ENCODE measurements at places on chromosomes 2 and 18.

DNA sequence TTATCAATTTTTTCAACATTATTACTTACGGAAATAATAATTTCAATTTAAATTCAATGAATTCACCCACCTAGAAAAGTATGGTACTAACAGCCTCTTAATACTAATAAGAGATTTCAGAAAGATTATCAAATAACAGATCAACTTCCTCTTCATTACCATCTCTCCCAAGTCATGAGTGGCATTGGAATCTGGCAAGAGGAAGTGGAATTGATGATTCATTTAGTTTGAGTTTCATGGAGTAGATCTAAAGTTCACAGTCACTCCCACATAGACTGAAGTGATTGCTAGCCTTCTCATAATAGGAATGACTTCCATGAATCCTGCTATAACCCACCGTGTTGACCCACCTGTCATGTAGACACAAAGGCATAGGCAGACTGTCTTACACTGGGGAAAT lies 77.7 kb upstream of the WDR75 start:
- no peak for DNase-seq

DNA sequence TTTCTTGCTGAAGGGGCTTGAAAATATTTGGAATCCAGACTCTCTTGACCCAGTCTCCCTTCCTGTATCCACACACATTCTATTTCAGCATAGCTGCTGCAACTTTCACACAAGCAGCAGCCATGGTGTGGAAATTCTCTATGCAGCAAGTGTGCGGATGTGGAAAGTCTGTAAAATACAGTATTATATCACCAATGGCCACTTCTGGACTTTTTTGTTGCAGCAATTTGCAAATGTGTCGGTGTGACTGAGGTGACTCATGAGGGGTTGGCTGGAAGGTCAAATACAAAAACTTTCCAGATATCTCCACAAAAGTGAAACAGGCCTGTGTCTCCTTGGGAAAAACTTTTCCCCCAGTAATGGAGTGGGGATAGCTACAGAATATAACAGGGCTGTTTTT lies 299.3 kb upstream of the GYPC start:
- DNase-seq: no peak

DNA sequence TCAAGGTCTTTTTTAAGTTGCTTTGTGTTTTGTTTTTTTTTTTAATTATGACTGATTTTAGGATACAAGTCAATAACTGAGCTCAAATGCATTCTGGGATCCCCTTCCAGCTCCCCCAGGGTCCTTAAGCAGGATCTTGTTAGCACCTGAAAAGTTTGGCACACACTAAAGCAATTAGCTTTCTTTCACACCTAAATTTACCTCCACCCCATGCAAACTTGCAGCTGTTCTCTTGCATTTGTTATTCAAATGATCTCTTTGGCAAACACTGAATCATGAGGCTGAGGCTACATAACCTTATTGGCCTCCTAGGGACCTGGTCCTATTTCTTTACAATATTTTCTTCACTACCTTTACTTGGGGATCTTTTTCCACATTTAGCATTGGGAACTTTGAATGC lies 2026.1 kb upstream of the CELF4 start:
- DNase-seq: no peak

DNA sequence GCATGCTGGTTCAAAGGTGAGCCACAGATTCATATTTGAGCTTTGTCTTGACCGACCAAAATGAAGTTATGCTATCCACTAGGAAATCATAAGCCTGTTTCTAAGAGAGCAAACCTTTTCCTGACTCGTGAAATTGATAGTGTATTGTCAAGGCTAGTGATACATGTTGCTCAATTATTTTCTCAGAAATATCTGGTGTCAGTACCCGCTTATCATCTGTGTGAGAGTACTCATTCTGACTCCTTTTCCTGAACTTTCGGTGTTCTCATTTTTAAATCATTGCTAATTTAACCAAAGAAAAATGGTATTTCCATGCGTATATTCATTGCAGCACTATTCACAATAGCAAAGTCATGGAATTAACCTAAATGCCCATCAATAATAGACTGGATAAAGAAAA lies 56.2 kb downstream of the SGPP2 start:
- no peak for DNase-seq

DNA sequence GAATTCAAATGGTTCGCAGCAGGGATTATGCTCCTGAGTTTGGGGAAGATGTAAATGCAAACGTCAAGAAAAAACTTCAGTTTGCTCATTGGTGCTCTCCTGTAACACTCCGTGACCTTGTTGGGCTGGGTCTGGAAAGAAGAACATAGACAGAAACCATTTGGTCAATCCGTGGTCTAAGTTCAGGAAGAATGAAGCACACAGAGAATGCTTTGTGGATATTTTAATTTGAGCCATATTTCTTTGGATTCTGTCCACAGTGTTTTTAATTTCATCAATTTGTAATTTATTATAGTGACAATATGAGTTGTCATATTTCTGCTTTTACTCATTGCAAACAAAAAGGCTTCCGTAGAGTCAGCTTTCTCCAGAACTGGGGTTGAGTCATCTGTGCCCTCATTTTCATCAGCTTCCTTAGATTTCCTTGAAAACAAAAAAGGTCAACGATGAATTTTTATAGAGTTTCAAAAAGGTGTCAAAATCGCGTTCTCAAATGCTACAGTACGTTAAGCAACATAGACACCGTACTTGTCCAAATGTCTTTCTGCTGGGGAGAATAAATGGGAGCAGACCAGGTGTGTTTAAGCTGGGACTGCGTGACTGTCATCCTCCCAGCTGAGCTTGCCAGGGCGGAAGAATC lies 606.4 kb downstream of the RNF144A start:
- DNase-seq: no peak

DNA sequence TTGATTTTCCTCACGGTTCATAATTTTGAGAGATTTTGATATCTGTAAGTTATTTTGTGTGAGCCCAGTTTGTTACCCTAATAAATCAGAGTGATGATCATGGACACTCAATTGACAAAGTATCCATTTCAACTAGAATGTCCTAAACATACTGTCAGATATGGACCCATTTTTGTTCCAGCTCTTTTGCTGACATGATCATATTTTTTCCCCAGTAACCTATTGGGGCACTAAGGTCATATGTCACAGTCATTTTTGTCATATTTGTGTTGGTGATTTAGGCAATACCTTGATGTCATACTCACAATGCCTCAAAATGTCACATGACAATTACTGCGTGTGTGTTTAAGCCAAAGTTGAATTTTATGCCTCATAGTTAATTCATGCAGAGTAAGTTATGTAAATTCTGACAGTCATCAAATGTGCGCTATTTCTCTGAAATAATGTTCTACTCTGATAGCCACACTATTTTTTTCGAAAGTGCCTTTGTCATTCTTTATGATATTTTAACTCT lies 218.7 kb downstream of the ARHGAP15 start:
- no peak for DNase-seq

GRCh38 chr2:204116159-204116792 lies 179.7 kb downstream of the ICOS start:
- no peak for DNase-seq

DNA sequence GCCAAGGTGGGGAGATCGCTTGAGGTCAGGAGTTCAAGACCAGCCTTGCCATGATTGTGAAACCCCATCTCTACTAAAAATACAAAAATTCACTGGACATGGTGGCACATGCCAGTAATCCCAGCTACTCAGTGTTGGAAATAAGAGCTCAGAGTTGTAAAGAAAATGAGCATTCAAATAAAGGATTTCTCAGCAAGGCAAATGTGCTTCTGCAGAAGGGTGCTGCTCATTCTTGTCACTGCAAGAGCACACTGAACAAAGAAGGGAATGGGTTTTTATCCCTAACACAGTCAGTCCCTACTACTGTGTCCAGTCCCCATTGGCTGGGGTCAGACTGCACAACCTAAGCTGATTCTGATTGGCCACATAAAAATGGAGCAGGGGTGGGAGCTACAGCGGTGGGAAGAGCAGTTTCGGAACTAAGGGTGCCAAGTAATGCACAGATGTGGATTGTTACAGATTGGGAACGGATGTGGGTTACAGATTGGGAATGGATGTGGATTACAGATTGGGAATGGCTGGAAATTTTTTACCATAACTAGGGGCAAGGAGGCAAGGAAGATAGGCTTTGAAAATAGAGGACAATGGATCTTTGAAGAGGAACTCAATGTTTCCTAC lies 31.1 kb upstream of the TRAPPC8 start:
- no peak for DNase-seq

GRCh38 chr2:139825726-139826125 lies 1045.5 kb upstream of the NXPH2 start:
- DNase-seq: no peak

DNA sequence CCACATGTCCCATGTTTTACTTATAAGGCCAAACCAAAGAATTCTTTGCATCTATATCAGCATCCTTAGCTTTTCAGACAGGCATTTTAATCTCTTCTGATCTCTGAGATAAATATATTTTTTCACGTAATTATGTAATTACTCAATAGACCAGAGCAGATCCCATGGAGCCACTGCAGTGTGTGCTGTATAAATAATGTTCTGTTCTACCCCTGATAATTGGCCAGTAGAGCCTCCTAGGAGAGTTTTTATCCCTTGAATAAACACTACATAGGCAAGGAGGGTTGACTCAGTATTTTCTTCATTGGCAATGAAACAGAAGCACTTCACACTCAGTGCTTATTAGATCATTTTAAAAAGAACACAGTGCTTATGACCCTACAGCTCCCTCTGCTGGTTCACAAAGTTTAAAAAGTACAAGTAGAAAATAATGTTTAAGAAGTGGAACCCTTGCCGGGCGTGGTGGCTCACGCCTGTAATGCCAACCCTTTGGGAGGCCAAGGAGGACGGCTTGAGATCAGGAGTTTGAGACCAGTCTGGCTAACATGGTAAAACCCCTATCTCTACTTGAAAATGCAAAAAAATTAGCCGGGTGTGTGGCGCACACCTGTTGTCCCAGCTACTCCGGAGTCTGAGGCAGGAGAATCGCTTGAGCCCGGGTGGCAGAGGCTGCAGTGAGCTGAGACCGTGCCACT lies 91.9 kb downstream of the PPP1R1C start:
- peak; percentile 43 for DNase-seq

DNA sequence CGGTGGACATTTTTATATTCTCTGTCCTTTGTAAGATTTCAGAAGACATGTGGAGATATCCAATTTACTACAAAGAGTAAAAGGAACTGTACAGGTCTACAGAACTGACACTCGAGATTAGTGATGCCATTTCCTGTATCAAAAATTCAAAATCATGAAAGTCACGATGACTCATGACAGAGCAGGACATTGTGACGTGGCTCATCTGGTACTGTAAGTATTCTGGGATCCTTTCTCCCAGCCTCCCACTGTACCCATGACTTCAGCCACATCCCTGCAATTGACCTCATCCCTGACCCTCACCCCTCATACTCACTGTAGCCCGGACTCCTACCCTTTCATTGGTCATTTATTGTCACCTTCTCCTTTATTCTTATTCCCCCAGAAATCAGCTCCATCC lies 736.5 kb downstream of the EPHA4 start:
- no peak for DNase-seq

DNA sequence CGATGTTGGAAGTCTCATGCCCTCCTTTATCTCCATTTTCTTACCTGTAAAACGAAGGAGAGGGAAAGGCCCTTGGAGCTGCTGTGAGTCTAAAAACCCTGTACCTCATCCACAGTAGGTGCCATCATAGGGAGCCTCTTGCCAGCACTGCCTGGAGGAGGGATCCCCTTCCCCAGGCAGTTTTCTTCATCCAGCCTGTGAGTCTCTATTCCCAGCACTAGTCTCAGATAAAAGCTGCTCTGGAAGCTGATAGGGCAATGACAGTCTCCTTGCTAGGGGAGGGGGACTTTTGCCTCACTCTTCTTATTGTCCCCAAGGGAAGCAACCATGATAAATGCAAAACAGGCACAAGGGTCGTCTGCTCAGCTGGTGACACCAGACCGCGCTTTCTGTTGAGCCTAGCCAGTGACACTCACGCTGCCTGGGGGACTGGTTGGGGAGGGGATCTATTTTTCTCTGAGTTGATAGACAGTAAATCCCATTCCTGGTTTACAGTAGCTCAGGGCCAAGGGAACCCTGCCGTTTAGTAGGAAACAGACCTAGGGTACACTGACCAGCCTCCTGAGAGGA lies 139.5 kb upstream of the NABP1 start:
- DNase-seq: no peak

GRCh38 chr2:39730685-39731302 lies 48.3 kb downstream of the THUMPD2 start:
- DNase-seq: no peak

DNA sequence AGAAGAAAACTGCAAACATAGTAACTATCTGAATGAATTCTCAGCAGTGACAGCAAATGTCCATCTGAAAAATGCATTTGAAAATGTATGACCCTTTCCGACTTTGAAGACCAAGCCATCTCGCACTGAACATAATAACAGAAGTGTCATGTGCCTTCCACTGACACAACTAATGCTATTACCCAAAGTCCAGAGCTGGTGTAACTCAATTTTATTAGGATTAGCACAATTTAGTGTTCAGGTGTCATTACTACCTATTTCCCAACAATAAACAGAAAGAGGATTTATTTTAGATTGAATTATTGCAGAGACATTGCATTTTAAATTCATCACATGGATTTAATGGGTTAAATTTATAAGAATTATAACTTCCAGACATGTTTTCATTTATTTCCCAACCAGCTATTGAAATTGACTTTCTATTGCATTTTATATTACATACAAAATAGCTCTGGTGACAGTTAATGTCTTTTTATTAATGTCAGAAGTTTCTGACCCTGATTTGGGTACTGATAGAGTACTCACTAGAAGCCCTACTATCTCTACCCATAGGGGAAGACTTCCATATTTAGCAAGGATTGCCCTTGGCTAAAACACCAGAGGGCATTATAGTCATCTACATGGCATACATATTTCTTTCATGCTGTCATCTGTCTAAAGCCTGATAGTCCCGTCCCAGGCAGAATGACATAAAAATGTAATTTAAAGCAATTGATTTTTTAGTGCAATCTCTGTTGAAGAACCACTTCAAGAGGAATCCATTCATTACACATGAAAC lies 7.0 kb upstream of the STK39 start:
- DNase-seq: no peak

DNA sequence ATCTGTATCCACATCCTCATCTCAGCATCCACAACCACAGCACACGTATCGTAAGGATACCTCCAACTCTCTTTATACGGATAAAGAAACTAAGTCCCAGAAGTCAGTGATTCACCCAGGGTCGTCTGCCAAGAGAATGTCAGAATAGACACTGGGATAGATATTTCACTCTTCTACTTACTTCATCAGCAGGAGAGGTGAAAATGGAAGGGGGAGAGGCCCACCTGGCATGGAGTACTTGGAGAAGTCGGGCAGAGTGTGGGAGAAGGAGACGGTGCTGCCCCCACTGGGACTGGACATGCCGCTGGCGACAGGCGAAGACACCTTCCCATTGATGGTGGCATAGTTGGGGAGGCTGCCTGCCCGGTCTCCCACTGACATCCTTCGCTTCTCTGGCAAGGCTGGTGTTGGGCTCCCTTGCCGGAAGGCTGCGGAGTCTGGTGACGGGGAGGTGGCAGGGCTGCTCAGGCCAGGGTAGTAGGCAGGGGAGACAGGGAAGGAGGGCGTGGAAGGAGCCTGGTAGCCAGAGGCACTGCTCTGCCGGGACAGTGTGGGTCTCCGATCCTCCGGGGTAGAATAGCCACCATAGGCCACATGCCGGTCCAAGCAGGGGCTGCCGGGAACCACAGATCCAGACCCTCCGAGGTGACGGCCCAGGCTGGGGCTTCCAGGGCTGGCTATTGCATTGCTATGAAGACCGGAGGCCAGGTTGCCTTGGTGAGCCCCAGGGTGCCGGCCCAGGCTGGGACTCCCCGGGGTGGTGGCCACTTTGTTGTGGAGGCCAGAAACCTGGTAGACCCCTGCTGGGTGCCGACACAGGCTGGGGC lies 185.1 kb downstream of the TNS1 start:
- no peak for DNase-seq

All from GM12864 (cell line).